ENCODE measurements at places on chromosomes 2 and 18. TPM values are rescaled to one million over a fixed set of nuclear protein-coding genes. Genes with fewer than 3 reads are reported as not detected.

Gene SLC16A14
- total RNA-seq = 0.60 TPM

Gene MORN2
- total RNA-seq = 3.0 TPM

Gene ABCG8
- not detected for total RNA-seq

Gene HOXD9
- total RNA-seq = not detected

Gene SPAST
- total RNA-seq = 24.9 TPM

Gene CNTNAP5
- not detected for total RNA-seq

Gene NTSR2
- total RNA-seq = not detected

Gene CREG2
- total RNA-seq = not detected

Gene PIEZO2
- total RNA-seq = not detected
